ENCODE measurements at places on chromosomes 16 and 17.

DNA sequence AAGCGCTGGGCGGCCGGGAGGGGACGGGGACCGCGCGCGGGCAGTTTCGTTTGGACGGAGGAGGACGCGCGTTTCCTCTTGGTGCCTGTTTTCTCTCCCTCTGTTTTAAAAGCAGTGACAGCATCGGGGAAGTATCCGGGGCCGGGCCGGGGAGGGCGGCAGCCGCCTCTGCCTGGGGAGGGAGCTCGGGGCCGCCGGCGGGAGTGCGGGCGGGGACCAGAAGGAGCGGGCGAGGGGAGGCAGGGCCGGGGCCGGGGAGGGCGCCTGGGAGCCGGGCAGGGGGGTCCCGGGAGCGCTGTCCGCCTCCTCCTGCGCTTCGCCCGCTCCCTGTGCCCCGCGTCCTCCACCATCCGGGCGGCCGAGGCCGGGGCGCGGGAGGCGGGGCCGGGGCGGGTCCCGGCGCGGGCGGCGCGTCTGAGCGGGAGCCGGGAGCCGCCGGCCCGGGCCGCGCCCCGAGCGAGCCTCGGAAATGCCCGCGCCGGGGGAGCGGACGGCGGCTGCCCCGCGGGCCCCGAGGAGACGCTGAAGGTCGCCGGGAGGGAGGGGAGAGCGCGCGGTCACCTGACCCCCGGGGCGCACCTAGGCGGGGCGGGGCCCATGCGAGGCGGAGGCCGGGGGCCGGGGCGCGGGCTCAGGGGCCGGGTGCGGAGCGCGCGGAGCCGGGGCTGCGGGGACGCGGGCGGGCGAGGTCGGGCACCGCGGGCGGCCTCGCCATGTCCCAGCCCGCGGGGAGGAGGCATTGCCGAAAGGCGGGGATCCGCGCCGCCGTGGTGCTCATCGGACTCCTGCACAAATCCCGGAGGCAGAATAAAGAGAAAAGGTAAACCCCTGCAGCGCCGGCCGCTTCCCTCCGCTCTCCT lies 57.3 kb downstream of the RAP1GAP2 start:
- peak; percentile 47 for DNase-seq

DNA sequence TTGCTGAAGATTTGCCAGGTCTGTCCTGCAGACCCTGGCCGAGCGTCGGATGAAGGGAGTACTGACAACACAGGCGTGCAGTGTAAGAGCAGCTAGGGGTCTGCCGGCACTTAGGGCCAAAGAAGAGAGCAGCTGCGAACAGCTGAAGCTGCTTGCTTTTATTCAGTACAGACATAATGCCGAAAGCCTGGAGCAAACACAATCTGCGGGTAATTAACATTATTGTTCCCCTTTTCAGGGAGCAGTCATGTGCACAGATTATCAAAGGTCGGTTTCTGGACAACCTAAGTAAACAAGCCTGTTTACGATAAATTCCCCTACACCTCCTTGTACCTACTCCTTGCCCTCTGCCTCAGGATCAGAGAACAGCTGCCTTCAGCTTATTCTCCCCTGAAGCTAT lies 12.0 kb upstream of the KRT23 start:
- no peak for DNase-seq

GRCh38 chr17:7280519-7281073 lies 922 bp upstream of the SLC2A4 start:
- DNase-seq, result peak; percentile 83

DNA sequence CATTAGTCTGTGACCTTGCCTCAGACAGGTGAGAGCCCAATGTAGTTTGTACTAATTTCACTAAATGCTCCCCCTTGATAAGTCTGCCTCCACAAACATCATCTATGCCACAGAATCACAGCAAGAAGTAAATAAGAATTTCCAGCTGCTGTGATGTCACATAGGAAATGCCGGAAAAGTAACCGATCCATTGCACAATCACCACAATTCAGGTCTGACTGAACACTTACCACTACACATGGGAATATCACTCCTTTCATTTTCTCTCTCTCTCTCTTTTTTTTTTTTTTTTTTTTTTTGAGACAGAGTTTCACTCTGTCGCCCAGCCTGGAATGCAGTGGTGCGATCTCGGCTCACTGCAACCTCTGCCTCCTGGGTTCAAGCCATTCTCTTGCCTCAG lies 79.0 kb upstream of the CDH11 start:
- DNase-seq, result no peak

DNA sequence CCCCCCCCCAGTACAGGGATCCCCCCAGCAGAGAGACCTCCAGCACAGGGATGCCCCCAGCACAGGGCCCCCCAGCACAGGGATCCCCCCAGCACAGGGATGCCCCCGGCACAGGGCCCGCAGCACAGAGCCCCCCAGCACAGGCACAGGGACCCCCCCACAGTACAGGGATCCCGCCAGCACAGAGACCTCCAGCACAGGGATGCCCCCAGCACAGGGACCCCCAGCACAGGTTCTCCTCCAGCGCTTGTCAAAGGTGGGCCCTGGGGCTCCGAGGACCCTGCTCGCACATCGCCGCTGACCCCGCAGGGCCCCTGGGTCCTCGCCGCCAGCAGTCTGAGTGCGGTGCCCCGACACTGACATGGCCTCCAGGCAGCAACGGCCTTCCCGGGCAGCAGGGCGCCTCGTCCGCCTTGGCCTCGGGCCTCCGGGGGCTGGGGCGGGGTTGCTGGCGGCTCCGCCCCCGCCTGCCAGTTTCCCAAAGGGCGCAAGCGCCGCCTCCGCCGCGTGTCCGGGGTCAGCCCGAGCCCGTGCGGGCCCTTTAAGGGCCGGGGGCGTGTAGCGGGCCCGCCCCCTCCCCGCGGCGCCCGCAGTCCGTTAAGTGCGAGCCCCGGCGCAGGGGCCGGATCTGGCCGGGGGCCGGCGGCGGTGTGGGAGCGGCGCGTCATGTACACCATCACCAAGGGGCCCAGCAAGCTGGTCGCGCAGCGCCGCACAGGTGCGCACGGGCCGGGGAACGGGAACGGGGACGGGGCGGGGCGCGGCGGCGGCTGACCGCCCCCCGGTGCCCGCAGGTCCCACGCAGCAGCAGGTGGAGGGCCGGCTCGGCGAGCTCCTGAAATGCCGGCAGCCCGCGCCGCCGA lies at the start of gene MCRIP2:
TSS of gene MCRIP2 (plus strand) at position 503 of the 863 bp plus-strand sequence. CDS start at position 667, 164 bp downstream.
- DNase-seq, result peak; percentile 89

- DNase-seq, result no peak
Observed at GRCh38 chr17:17385491-17385890, 82.3 kb downstream of the NT5M start.

DNA sequence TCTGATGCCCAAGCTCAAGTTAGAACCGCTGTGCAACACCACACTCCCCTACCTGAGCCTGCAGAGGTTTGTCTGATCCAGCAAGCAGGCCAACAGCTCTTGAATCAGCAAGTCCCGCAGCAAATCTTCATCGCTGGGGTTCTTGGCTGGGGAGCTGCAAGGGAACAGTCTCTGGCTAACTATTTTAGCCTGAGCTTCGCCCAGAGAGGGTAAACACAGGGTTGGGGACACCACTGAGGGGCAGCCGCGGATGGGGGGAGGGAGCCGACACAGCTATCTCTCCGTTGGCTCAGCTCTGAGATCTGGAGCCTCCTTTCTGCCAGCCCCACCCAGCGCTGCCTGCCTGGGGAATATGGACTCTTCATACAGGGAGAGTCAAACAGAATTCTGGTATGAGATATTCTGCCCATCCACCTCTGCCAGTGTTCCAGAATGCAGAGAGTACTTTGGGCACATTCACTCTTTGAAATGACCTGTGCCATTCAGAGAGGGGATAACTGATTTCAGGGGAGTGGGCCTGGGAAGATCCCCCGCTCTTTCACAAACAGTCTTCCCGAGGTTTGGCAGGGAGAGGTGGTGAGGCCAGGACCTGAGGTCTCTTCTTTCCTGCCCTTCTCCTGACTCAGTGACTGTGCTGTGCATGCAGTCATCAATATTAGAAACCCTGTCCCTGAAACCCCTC lies 7.4 kb downstream of the GIP start:
- no peak for DNase-seq

GRCh38 chr16:49788986-49789385 lies 66.9 kb downstream of the ZNF423 start:
- DNase-seq, result no peak

- DNase-seq, result no peak
Observed at GRCh38 chr16:52469775-52470174, 77.2 kb downstream of the TOX3 start.

GRCh38 chr17:33803199-33803685 lies 451.8 kb upstream of the CCL2 start:
- no peak for DNase-seq

- DNase-seq, result no peak
Observed at GRCh38 chr17:72411124-72411563, 290.3 kb downstream of the SOX9 start.

GRCh38 chr16:72455743-72456659 lies 284.0 kb upstream of the PMFBP1 start:
- no peak for DNase-seq

DNA sequence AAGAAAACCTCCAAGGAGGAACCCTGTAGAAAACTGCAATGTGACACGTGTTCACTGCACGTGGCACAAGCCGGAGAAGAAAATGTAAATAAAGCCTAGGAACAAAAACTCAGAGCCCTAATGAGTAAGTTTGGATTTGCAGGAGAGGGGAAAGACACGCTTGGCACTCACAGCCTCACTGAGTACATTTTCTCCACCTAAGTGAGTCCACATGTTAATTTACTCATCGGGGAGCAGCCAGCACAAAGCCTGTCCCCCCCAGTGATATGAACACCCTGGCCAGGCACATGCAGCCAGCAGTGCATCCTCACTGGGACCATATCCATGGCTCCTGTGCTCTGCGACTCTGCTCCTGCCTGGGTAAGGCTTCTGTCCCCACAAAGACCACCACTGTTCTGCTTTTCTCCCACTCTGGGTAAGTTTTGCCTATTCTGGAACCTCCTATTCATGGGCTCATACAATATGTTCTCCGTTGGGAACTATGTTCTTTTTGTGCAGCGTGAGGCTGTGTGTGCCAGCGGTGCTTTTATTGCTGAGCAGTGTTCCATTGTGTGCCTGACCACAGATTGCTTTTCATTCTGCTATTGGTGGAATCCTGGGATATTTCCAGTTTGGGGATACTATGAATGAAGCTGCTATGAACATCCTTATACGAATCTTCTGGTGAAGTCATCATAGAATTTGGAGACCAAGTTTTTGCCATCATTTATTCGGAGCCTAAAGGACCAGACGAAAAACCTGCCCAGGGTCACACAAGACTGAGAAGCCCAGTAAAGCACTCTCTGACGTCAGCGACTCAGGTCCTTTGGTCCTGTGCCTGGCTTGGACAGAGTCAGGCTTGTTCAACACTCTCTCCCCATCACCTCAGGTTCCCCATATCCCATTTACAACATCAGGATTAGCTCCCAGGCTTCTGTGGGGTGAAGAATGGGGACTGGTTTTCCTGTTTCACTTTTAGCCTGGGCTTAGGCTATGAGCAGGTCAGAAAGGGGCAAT lies 53.3 kb downstream of the RNF112 start:
- DNase-seq, result peak; percentile 28

- no peak for DNase-seq
Observed at GRCh38 chr17:16986391-16986790, 14.5 kb upstream of the TNFRSF13B start.

DNA sequence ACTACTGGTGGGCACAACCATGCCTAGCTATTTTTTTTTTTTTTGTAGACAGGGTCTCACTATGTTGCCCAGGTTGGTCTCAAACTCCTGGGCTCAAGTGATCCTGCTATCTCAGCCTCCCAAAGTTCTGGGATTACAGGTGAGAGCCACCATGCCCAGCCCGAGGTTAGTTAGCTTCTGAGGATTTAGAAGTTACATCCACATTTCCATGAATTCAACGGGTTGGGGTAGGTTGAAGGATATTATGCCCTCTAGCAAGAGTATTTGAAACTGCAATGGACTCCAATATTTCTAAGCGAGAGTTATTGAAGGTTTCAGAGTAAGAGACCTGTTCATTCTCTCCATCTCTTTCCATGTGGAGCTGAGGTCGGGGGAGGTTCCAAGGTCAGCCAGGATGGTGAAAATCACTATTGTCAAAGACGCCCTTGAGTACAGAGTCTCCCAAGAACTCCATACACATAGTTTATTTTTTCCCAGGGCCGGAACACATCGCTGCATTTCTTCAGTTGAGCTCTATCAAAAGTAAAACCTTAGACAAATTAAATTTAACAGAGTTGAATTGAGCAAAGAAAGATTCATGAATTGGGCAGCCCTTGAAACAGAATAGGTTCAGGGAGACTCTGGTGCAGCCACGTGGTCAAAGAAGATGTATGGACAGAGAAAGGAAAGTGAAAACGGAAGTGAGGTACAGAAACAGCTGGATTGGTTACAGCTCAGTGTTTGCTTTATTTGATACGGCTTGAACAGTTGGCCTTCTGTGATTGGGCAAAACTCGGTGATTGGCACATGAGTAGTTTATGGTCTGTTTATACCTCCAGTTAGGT lies 19.0 kb upstream of the ITPRIPL2 start:
- DNase-seq, result peak; percentile 39

DNA sequence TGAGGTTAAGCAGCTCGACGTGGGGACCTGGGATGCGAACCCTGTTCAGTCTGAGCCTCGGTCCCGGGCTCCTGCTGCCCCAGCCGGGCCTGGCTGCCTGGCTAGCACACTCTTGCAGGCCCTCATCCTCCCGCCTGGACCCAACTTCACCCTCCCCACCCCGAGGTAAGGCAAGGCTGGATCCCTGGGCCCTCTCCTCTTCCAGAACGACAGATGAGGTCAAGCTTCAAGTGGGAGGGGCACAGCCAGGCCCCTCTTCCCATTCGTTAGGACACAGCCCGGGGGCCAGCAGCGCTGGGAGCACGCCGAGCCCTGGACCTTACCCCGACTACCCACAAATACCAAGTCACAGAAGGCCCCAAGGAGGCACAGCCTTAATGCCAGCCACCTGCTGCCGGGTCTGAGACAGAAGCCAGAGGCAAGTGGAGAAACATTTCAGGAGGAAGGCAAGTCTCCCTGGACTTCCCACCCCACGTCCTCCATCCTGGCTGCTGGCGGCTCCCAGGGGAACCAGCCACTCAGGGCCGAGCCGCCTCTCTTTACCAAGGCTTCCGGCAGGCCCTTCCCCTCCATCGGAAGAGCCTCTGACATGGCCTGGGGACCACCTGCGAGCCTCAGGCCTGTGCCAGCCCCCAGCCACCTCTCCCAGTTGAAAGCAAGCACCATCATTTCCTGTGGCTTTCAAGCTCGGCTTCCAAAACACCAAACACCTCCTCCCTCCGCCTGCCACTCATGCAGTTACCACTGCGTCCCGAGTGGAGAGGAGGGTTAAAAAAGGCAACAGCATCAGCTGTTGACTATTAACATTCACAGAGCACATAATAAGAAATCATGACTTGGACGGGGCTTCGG lies 59.9 kb downstream of the RPH3AL start:
- DNase-seq, result no peak

GRCh38 chr17:34259146-34259545 lies 4.1 kb downstream of the CCL2 start:
- no peak for DNase-seq

GRCh38 chr16:84138500-84138823 lies 6.5 kb downstream of the HSDL1 start:
- no peak for DNase-seq

Measured in inflammatory macrophage (primary cell).